ENCODE measurements at places on chromosomes 1 and 21. TPM values are rescaled to one million over a fixed set of nuclear protein-coding genes. Genes with fewer than 3 reads are reported as not detected.
A peak's percentile ranks its signal among the peaks of the same experiment; 100 is the strongest.

- H3K27me3 ChIP-seq: no peaks in the 10 kb centered on the region
- DNase-seq: peak; percentile 6
- H3K27ac ChIP-seq: peak overlapping the region; percentile 33
- peaks cover 23% of the 10 kb centered on the region for H3K4me1 ChIP-seq
- H3K36me3 ChIP-seq: no peaks in the 10 kb centered on the region
Observed at GRCh38 chr1:234926559-234927311, 201.9 kb downstream of the TOMM20 start.

DNA sequence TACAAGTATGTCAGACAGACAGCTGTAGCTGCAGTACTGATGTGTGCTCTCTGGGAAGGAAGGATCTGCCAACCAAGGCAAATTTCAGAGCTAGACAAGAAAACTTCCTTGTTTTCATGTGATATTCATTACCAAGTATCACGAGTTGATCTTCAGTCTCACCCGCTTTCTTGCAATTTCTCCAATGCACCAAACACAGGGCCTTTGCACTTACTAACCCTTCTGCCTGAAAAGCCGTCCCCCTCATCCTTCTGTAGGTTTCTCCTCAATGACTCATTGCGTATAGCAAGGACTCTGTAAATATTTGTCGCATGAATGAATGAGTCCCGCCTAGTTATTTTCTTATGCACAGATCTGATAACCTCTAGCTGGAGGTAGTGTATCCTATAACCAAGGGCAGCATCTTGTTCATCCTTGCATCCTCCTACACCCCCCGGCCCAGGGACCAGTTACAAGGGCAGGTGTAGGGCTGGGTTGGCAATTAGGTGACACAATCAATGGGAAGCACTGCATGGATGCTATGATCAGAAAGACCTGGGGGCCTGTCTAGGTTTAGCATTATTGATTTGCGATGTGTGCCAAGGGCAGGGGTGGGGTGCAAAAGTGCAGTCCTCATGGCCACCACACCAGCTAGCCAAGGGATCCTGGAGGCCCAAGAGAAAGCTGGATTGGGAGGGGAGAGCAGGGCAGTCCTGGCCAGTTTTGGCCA, 51.4 kb upstream of the GPR157 start:
- H3K27me3 ChIP-seq: no peaks in the 10 kb centered on the region
- peaks cover 34% of the 10 kb centered on the region for H3K4me1 ChIP-seq
- H3K36me3 ChIP-seq: no peaks in the 10 kb centered on the region
- H3K27ac ChIP-seq: no peak overlapping the region
- no peak overlapping the region for H3K4me3 ChIP-seq

GRCh38 chr1:156908541-156908940, 11.9 kb upstream of the LRRC71 start:
- no peak overlapping the region for H3K4me3 ChIP-seq
- peaks cover 19% of the 10 kb centered on the region for H3K4me1 ChIP-seq
- no peak for DNase-seq
- H3K36me3 ChIP-seq: no peaks in the 10 kb centered on the region

DNA sequence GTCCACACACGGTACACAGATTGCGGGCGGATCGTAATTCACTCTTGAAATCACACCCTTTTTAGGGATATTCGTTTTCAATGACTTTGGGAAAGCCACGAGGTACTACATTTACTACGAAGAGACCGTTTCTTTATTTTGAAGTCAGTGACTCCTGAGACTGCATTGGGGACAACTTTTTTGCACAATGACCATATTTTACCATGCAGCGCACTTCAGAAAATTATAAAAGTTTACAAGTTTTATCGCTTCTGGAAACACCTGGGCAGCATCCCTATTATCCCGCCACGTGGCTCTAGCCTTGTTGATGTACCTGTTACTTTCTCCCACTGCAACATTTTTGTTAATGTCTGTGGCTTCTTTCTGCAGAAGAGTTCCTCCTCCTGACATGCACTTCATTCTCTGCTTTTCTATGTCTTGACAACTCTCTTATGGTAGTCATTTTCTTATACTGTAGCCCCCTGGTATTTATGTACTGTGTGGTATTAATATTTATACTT, 1.3 kb upstream of the AKT3 start:
- no peak for DNase-seq
- H3K4me3 ChIP-seq: peak overlapping the region; percentile 77
- H3K36me3 ChIP-seq: no peaks in the 10 kb centered on the region
- peaks cover 16% of the 10 kb centered on the region for H3K4me1 ChIP-seq
- peak overlapping the region; percentile 78 for H3K27ac ChIP-seq

DNA sequence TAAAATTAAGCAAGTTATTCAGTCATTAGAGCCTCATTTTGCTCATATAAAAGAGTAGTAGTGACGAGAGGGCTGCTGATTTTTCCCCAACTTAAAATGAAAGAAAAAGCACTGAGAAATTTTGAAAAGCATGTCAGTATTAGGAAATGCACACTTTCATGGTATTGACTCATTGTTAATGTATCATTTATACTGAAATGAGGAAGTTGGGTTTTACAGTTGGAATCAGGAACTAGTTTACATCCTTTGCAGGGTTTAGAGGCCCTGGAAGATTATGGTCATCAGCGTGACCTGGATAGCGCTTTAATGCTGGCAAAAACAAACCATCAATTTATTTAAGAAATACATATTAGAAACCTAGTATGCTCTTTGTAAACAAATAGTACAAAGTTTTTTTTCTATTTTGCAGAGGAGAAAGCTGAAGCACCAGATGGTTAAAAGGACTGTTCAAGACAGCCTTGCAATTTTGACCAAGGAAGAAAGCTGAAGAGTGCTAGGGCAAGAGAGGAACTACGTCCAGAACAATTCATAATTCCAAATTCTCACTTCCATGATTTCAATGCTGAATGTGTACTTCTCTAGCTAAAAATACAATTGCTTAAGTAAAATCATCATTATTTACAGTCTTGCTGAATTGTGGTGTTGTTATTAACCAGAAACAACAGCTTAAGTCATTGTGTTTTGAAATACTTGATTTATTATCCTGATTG, 94.8 kb upstream of the SGIP1 start:
- H3K4me3 ChIP-seq: no peak overlapping the region
- no peak for DNase-seq
- H3K4me1 ChIP-seq: no peaks in the 10 kb centered on the region
- H3K27ac ChIP-seq: peak overlapping the region; percentile 53

GRCh38 chr1:53525595-53525994, 66.4 kb downstream of the DMRTB1 start:
- H3K36me3 ChIP-seq: no peaks in the 10 kb centered on the region
- no peak for DNase-seq
- H3K4me1 ChIP-seq: peaks cover 18% of the 10 kb centered on the region
- no peaks in the 10 kb centered on the region for H3K27me3 ChIP-seq
- no peak overlapping the region for H3K4me3 ChIP-seq

GRCh38 chr21:42317341-42317741, 2.1 kb upstream of the TFF3 start:
- H3K36me3 ChIP-seq: no peaks in the 10 kb centered on the region
- H3K27ac ChIP-seq: no peak overlapping the region
- no peak overlapping the region for H3K4me3 ChIP-seq

DNA sequence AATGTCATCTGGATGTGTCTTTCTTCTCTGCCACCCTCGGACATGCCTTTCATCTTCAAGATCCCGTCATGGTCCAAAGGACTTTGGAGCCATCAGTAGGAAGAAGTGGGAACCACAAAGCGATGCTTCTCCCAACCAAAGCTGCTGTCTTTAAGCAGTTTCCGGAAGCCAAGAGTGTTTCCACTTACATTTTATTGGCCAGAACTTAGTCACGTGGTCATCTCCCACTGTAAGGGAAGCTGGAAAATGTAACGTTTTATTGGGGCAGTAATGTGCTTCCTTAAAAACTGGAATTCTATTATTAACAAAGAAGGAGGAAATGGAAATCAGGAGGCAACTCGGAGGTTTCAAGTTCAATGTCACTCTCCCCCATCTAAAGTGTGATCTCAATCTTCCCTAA, 170.8 kb downstream of the ATG4C start:
- H3K4me3 ChIP-seq: no peak overlapping the region
- H3K36me3 ChIP-seq: no peaks in the 10 kb centered on the region
- H3K4me1 ChIP-seq: no peaks in the 10 kb centered on the region
- H3K27ac ChIP-seq: no peak overlapping the region
- no peaks in the 10 kb centered on the region for H3K27me3 ChIP-seq

Gene SMG5
- total RNA-seq: 28.3 TPM

Gene S100A11
- 101 TPM for total RNA-seq

Gene KRTAP21-2
- total RNA-seq: not detected

Gene RNU1-1
- total RNA-seq: 15,479 TPM

Gene LRRC40
- total RNA-seq: 7.3 TPM
